Frontal cortex (tissue), 4 donors: ENCODE measurements at places on chromosomes 3 and 15. TPM values are rescaled to one million over a fixed set of nuclear protein-coding genes. Genes with fewer than 3 reads are reported as not detected.

EPHB1 gene
- 16.7 TPM for total RNA-seq

CLCN2 gene
- total RNA-seq: 7.3 TPM

LPCAT4 gene
- total RNA-seq: 10.6 TPM

ANKRD34C gene
- under 0.01 TPM for total RNA-seq

AMIGO3 gene
- not detected for total RNA-seq

MB21D2 gene
- total RNA-seq: 106 TPM

GOLGA8G gene
- not detected for total RNA-seq

RTP3 gene
- total RNA-seq: not detected

DUOXA2 gene
- not detected for total RNA-seq

CCDC33 gene
- total RNA-seq: 0.41 TPM

ACSBG1 gene
- total RNA-seq: 2.9 TPM

CATSPER2 gene
- 5.3 TPM for total RNA-seq

GOLGA8S gene
- total RNA-seq: not detected

C3orf22 gene
- total RNA-seq: not detected

CFAP100 gene
- 3.7 TPM for total RNA-seq

CHST14 gene
- total RNA-seq: 0.82 TPM

ADGRG7 gene
- total RNA-seq: not detected

ZIC1 gene
- total RNA-seq: 20.0 TPM

CEP19 gene
- 10.6 TPM for total RNA-seq

MYD88 gene
- 3.7 TPM for total RNA-seq

ZKSCAN7 gene
- total RNA-seq: 30.2 TPM

ARPIN gene
- total RNA-seq: 13.5 TPM

EPHB3 gene
- 5.7 TPM for total RNA-seq
